ENCODE measurements at places on chromosomes 2 and 18. TPM values are rescaled to one million over a fixed set of nuclear protein-coding genes. Genes with fewer than 3 reads are reported as not detected.

GRCh38 chr2:14587119-14587518, 45.4 kb upstream of the LRATD1 start:
- no peaks in the 10 kb centered on the region for H3K27me3 ChIP-seq
- no peak for DNase-seq
- no peaks in the 10 kb centered on the region for H3K36me3 ChIP-seq
- H3K27ac ChIP-seq: no peak overlapping the region
- H3K4me1 ChIP-seq: no peaks in the 10 kb centered on the region

DNA sequence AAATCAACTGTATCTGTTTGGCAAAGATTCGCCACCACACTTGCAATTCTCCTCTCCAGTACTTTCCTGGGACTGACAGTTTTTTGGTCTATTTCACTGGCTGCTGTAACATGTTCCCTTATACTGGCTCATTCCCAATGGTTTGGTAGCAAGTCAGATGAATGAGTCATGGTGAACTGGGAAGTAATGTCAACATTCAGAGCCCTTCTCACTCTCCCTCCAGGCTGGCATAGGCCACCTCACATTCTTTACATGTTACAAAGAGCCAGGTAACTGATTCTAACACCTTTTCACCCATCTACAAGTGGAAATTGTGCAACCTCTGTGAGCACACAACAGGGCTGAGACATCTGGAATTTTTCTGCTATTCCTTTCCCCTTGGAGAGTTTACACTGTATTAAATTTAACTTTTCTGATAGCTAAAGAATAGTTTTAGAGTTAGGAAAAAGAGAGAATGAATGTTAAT, 111.3 kb upstream of the TLK1 start:
- no peak for DNase-seq
- no peaks in the 10 kb centered on the region for H3K4me1 ChIP-seq
- H3K27me3 ChIP-seq: no peaks in the 10 kb centered on the region
- H3K27ac ChIP-seq: no peak overlapping the region
- H3K4me3 ChIP-seq: no peak overlapping the region

- no peaks in the 10 kb centered on the region for H3K27me3 ChIP-seq
- no peaks in the 10 kb centered on the region for H3K36me3 ChIP-seq
- no peak overlapping the region for H3K27ac ChIP-seq
- DNase-seq: no peak
These were observed 8.1 kb downstream of the EMILIN2 start for GRCh38 chr18:2854875-2855274.

- no peaks in the 10 kb centered on the region for H3K4me1 ChIP-seq
- H3K27ac ChIP-seq: no peak overlapping the region
- DNase-seq: no peak
- H3K4me3 ChIP-seq: no peak overlapping the region
- H3K36me3 ChIP-seq: no peaks in the 10 kb centered on the region
These were observed 147.2 kb upstream of the L3MBTL4 start for GRCh38 chr18:6561862-6562291.

DNA sequence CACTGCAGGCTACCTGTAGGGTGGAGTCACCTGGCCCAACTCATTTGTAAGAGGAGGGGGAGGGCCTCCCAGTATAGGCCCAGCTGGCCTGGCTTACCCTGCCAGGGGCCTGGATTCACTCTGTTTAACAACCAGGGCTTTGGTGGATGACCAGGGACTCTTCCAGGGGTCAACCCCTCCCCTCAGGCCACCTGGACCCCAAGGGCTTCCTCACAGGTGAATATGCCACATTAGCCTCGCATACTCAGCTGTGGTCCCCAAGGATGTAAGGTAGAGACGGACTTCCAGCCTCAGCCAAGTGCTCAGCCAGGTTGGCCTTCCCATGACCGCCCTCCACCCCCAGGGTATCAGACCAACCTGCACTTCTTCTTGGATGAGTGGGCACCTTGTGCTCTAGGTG, 8.8 kb upstream of the SH3RF3 start:
- no peaks in the 10 kb centered on the region for H3K36me3 ChIP-seq
- peaks cover 8% of the 10 kb centered on the region for H3K4me1 ChIP-seq
- no peak for DNase-seq
- no peak overlapping the region for H3K4me3 ChIP-seq

DNA sequence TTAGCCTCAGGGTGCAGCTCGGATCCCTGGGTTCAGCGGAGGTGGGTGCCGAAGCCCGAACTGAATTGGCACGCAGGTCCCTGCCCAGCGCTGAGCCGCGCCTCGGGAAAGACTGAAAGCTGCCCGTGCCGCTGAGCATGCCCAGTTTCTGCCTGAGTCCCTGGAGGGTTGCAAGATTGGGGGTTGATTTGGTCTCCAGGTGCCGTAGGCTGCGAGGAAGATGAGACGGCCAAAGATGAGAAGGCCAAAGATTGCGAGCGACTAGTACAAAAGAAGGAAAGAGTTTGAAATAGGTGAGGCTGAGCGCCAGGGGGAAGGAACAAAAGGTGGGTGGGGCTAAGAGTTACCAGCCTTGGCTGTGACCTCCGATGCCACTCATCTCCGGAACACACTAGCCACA, 852 bp upstream of the KCNH7 start:
- H3K4me1 ChIP-seq: no peaks in the 10 kb centered on the region
- H3K27ac ChIP-seq: no peak overlapping the region
- no peak for DNase-seq
- no peaks in the 10 kb centered on the region for H3K36me3 ChIP-seq
- no peak overlapping the region for H3K4me3 ChIP-seq
- H3K27me3 ChIP-seq: peaks cover 15% of the 10 kb centered on the region

DNA sequence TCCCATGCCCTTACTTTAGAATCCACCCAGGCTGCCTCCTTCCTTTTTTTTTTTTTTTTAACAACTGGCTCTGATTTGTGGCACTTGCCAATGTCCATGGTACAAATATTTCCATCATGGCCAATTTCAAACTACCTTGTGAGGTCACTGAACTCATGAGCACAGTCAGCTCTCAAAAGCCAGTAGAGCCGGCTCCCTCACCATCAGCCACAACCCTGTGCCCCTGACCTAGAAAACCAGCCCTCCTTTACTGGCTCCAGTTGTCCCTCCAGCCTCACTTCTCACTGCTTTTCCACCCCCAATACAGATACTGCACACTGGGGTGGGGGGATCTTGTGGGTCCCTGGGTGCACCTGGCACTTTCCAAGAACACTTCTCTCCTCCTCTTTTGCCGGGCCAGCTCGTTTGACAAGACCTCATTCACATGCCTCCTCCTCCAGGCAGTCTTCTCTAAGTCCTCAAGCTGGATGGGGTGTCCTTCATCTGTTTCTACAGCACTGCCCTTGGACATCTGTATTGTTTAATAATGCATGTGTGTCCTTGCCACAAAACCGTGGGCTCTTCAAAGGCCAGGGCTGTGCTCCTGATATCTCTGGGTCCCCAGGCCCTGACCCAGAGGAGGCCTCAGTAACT, 35.5 kb downstream of the SDC1 start:
- no peaks in the 10 kb centered on the region for H3K4me1 ChIP-seq
- H3K4me3 ChIP-seq: no peak overlapping the region
- H3K27me3 ChIP-seq: no peaks in the 10 kb centered on the region
- H3K27ac ChIP-seq: no peak overlapping the region
- H3K36me3 ChIP-seq: no peaks in the 10 kb centered on the region
- DNase-seq: no peak

DNA sequence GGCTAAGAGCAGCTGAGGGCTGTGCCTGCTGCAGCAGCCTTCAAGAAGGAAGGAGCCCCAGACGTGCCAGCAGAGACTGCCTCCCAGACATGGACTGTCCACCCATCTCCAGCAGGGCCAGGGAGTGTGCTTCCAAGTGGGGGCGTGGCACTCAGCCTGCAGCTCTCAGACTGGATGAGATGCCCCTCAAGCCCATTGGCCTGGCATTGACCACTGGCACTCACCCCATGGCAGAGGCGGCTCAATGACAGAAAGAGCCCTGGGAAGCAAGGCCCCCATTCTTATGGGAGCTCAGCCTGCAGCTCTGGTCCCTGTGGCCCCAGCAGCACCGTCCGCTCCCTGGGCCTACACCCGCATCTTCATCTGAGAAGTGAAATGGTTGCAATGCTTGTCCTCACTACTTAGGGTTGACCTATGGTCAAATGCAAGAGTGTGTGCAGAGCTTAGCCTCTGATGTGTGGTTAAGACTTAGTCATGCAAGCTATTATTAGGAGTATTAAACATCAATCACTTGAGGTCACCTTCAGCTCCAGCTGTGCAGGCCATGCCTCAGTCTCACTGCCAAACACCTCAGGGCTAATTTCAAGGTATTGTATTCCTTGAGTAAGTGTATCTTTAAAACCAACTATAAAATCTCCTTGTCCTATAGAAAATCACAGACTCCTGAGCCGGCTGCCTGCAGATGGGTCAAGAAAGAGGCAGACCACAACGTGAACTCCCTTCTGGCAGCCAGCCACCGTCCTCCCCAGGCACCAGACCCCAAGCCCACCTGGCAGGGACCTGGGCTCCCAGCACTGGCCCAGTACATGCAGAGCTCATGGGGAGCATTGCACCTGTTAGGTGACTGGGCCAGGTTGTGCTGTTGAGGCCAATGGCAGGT, 194.8 kb downstream of the NDUFA10 start:
- no peak for DNase-seq
- no peak overlapping the region for H3K27ac ChIP-seq
- peaks cover 13% of the 10 kb centered on the region for H3K27me3 ChIP-seq
- H3K4me3 ChIP-seq: no peak overlapping the region

DNA sequence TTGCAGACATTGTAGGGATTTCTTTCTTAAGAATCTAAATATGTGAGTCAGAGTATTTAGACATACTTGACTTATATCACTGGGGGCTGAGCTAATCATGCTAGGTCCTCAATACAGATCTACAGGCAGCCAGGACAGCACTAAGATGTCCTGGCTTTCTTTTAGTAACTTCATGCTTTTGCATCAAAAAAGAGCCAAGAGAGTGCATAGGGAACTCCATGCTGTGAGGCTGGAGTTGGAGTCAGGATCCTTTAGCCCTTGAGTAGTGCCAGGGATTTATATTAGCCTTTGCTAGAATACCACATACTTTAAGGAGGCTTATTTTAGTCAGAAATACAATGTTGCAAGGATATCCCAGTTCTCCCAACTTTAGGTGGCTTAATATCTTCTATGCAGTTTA, 289.7 kb downstream of the CCDC85A start:
- H3K36me3 ChIP-seq: no peaks in the 10 kb centered on the region
- H3K27me3 ChIP-seq: no peaks in the 10 kb centered on the region
- DNase-seq: no peak
- no peak overlapping the region for H3K27ac ChIP-seq

DNA sequence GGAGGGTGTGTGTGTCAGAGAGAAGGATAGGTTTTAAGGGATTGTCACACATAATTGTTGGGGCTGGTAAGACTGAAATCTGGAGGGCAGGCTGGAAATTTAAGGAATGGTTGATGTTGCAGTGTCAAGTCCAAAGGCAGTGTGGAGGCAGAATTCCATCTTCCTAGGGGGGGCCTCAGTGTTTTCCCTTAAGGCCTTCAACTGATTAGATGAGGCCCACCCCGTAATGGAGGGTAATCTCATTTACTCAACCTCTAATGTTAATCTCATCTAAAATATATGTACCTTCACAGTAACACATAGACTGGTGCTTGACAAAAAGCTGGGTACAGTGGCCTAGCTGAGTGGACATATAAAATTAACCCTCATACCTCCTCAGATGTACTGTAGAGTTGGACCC, 30.9 kb upstream of the RPIA start:
- H3K4me1 ChIP-seq: no peaks in the 10 kb centered on the region
- H3K36me3 ChIP-seq: no peaks in the 10 kb centered on the region
- no peak overlapping the region for H3K27ac ChIP-seq

DNA sequence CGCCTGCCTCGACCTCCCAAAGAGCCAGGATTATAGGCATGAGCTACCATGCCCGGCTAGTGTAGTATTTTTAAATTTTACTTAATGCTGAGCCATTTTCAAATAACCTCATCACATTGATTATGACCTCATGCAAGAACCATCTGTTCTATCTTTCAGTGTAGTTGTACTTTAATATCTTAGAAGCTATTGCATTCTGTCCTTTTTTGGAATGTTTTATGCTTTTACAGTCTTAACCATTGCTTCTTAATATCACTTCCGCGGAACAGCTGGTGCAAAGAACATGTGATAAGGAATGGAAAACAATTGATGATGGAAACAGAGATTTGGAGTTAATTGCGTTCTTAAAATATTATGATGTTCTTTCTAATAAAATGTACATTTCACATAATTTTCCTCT, 2.7 kb downstream of the GEN1 start:
- H3K27ac ChIP-seq: no peak overlapping the region
- H3K4me3 ChIP-seq: no peak overlapping the region
- DNase-seq: no peak
- peaks cover 8% of the 10 kb centered on the region for H3K4me1 ChIP-seq
- no peaks in the 10 kb centered on the region for H3K27me3 ChIP-seq
- H3K36me3 ChIP-seq: no peaks in the 10 kb centered on the region

DNA sequence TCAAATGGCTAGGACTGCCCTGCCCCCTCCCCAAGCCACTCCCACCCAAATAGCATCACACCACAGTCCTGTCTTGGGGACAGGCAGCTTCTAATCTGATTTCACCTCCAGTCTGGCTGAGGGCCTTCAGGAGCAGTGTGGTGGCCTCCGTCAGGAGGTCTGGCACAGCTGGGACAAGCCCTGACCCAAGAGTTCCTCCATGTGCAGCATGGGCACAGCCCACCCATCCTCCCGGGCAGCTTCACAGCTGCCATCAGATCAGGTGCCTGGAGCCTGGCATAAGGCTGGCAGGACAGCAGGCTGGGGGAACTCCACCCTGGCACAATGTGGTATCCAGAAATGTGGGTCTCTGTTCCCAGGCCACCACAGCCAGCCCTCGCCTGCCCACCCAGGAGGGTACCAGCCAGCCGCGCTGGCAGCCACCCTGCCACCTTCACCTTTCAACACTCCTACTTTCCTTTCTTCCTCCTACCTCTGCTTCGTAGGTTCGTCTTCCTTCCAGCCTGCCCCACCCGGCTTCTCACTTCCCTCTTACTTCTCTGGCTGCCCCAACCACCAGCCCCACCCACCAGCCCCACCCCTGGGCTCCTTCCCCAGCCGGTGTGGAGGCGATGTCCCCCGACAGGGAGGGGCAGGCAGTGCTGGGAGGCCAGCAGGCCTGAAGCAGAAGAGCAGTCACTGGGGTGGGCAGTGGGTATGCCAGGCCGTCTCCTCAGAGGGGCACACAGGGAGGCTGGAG, at the start of gene CAPG:
CAPG (minus strand) TSS at position 522 of the 739 bp plus-strand sequence. CDS start 8,221 bp downstream, outside the sequence.
- peaks cover 73% of the 10 kb centered on the region for H3K4me1 ChIP-seq
- H3K4me3 ChIP-seq: peak within 1 kb of the TSS; percentile 42
- DNase-seq: peak; percentile 20
- H3K36me3 ChIP-seq: no peaks in the 10 kb centered on the region
- peaks cover 26% of the 10 kb centered on the region for H3K27me3 ChIP-seq
- peak within 1 kb of the TSS; percentile 24 for H3K27ac ChIP-seq

- H3K27ac ChIP-seq: no peak overlapping the region
- H3K36me3 ChIP-seq: no peaks in the 10 kb centered on the region
- no peak overlapping the region for H3K4me3 ChIP-seq
- no peaks in the 10 kb centered on the region for H3K27me3 ChIP-seq
- no peak for DNase-seq
These were observed 172.7 kb upstream of the SERPINE2 start for GRCh38 chr2:224211791-224212190.

- no peaks in the 10 kb centered on the region for H3K4me1 ChIP-seq
- no peak overlapping the region for H3K4me3 ChIP-seq
- DNase-seq: no peak
- no peak overlapping the region for H3K27ac ChIP-seq
These were observed 520.9 kb upstream of the ID2 start for GRCh38 chr2:8160959-8161358.

- DNase-seq: peak; percentile 11
- H3K27me3 ChIP-seq: no peaks in the 10 kb centered on the region
- H3K4me1 ChIP-seq: peaks cover 26% of the 10 kb centered on the region
- H3K36me3 ChIP-seq: no peaks in the 10 kb centered on the region
- peak overlapping the region; percentile 83 for H3K27ac ChIP-seq
These were observed 41.8 kb downstream of the KCTD18 start for GRCh38 chr2:200467806-200468681.

The TNFRSF11A gene
- 4.6 TPM for total RNA-seq

The SIX3 gene
- not detected for total RNA-seq

The IL36G gene
- not detected for total RNA-seq

The HNMT gene
- not detected for total RNA-seq

The DSG4 gene
- not detected for total RNA-seq

Data from T-cell (primary cell).